ENCODE measurements at places on chromosomes 3 and 15.

GRCh38 chr3:115284980-115285379 lies 137.9 kb upstream of the ZBTB20 start:
- no peak for DNase-seq

- no peak for DNase-seq
These were observed 225.1 kb upstream of the CNTN3 start for GRCh38 chr3:74839566-74839965.

- DNase-seq = no peak
These were observed 641.5 kb upstream of the EPHA6 start for GRCh38 chr3:96172917-96173316.

- no peak for DNase-seq
These were observed 44.8 kb downstream of the CEMIP start for GRCh38 chr15:80823995-80824394.

GRCh38 chr3:46284981-46285683 lies 42.9 kb downstream of the CCR3 start:
- DNase-seq = no peak

DNA sequence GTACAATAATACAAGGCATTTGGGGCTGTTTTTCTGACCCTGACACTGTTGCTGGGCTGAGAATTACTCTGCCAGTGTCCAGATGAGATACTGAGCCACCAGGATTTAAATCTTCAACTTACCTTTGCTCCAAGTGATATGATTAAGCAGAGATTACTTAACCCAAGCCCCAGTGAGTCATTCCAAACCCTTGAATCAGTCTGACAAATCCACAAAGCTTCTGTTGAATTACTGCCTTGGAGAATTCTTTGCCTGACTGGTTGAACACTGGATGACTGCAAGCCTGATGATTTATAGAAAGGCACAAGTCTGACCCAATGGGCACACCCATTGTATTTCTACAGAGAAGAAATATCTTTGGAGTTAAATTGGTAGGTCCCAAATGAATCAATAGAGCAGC lies 88.2 kb upstream of the TSC22D2 start:
- no peak for DNase-seq

GRCh38 chr15:90540768-90541167 lies 11.0 kb downstream of the CRTC3 start:
- DNase-seq = no peak

DNA sequence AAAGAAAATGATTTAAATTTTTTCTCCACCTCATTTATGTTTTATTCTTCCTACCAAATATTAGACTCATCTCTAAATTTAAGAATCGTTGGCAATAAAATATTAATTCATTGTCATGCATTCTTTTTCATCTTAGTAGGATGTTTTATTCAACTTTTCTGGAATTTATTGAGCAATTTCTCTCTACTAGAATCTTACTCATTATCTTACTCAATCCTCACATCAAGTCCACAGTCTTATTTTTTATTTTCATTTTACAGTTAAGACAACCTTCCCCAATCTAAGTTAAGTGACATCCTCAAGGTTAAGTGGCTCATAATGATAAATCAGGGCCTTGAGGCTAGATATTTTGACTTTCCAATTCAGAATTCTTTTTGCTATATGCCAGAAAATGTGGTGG lies 15.9 kb upstream of the ALDH1A2 start:
- no peak for DNase-seq

DNA sequence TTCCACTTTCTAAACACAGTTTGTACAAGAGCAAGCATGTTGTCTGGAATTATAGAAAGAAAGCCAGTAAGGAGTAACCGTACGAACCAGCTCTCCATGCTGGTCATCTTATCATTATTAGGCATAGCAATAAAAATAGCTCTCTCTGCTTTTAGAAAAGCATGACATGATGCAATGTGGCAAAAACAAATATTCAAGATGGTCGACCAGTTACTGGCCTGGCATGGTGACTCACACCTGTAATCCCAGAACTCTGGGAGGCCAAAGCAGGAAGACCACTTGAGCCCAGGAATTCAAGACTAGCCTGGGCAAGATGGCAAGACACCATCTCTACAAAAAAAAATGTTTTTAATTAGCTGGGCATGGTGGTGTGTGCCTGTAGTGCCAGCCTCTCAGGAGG lies 2.6 kb upstream of the MAP4 start:
- DNase-seq = no peak

- no peak for DNase-seq
These were observed 179.8 kb downstream of the MEX3B start for GRCh38 chr15:81865850-81866537.

- no peak for DNase-seq
These were observed 208.7 kb upstream of the LRIG1 start for GRCh38 chr3:66709532-66709931.

DNA sequence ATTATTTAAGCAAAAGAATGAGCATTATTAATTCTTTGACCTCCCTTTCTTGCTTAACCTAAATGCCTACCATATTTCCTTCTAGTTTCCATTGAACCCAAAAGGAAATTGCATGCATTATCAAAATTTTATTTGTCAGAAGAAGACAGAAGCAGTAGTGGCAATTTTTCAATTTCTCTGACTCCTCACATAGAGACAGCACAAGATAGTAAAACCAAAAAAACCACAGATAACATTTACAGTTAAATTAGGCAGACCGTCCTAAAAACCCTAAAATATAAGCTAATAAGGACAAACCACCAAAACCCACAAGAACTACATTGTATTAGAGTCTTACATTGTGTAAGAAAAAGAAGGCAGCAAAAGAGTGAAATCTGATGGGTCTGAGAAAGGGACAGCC lies 27.1 kb downstream of the GOLGB1 start:
- DNase-seq = no peak

GRCh38 chr15:62183130-62183529 lies 18.0 kb upstream of the C2CD4B start:
- no peak for DNase-seq

DNA sequence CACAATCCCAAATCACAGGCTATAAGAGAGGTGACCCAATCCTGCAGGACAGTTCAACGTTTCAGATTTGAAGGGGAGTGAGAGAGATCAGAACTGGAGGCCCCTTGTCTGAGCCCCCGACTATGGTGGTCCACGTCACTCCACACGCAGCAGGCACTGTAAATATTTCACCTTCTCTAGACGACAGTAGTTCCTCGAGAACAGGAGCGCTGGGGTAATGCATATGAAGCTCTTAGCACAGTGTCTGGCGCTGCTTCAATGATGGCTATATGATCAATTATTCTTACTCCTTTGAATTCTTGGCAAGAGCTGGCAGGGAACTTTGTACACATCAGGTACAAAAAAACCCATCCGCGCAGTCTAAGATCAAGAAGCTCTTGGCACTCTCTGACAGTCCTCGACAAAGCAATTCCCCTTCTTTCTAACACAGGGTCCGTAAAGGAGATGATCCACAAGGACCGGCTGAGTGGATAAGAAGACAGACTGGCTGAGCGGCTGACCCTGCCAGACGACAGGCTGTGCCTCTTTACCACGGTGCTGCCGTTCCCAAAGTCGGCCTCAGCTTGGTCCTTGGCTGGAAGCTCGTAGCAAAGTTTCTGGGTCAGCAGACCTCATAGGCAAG lies 522 bp upstream of the NRROS start:
- DNase-seq = no peak

GRCh38 chr15:85941186-85941855 lies 138.3 kb upstream of the AGBL1 start:
- no peak for DNase-seq

DNA sequence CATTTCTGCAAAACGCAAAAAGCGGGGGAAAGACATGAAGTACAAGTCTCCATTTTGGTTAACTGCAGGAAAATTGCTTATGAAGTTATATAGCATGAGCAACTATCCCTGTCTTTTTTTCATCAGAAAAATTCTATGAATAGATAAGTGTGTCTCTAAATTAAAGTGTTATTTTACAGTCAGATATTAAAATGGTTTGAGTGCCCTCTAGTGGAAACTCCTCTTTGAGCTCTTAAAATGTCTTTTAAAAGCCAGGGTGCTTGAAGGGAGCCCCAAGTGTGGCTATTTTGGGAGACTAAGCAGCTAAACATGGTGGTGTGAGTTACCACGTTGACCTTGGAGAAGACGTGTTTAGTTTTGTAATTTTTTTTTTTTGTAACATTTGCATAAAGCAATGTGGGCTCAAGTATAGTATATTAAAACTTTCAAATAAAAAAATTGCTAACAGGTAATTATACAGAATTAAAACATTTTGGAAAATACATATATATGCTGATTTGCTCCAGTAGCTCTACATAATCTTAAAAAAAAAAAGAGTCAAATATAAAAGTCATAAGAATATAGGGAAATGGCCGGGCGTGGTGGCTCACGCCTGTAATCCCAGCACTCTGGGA lies 77.2 kb downstream of the PPP2R3A start:
- peak; percentile 68 for DNase-seq

DNA sequence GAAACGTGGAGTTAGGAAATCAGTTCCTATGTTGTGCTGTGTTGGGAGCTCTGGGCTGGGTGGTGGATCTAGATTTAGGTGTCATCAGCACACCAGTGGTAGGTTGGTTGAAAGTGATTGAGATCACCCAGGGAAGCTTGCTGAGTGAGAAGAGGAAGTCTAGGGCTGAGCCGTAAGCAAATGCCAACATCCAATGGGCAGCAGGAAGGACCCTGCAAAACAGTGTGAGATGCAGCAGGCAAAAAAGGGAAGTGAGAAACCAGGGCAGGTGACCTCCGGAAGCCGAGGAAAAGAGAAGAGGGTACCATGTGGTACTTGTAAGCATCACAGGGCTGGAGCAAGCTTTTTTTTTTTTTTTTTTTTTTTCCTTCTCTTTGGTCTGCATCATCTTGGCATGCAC lies 15.9 kb upstream of the COPG1 start:
- no peak for DNase-seq

- peak; percentile 33 for DNase-seq
These were observed 271.4 kb downstream of the THSD4 start for GRCh38 chr15:71386448-71387236.

DNA sequence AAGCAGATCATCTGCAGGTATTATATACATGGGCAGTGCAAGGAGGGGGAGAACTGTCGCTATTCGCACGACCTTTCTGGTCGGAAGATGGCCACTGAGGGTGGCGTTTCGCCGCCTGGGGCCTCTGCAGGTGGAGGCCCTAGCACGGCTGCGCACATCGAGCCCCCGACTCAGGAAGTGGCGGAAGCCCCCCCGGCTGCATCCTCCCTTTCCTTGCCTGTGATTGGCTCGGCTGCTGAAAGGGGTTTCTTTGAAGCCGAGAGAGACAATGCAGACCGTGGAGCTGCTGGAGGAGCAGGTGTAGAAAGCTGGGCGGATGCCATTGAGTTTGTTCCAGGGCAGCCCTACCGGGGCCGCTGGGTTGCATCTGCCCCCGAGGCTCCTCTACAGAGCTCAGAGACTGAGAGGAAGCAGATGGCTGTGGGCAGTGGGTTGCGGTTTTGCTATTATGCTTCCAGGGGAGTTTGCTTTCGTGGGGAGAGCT lies 639 bp downstream of the MKRN3 start:
- peak; percentile 80 for DNase-seq
